ENCODE measurements at places on chromosomes 12 and 14. TPM values are rescaled to one million over a fixed set of nuclear protein-coding genes. Genes with fewer than 3 reads are reported as not detected.
A peak's percentile ranks its signal among the peaks of the same experiment; 100 is the strongest.

DNA sequence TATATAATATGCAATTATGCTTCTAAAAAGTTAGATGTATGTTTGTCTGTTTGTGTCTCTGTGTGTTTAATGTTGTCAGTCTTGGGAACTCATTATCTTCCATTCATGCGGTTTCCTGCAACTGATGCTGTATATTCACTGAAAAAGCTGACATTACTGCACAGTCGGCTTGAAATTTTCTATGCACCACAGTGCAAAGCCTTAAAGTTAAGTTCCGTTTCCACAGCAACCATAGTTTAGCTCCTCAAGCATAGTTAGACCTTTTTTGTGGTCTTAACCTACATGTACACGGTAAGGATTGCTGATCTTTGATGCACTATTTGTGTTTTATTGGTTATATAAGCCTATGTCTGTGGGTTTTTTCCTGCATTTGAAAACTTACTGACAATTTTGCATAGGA, 309.4 kb downstream of the KCNC2 start:
- H3K27ac ChIP-seq = no peak overlapping the region
- no peak overlapping the region for H3K4me3 ChIP-seq
- no peaks in the 10 kb centered on the region for H3K4me1 ChIP-seq
- no peaks in the 10 kb centered on the region for H3K36me3 ChIP-seq
- no peaks in the 10 kb centered on the region for H3K27me3 ChIP-seq
- no peak for DNase-seq

DNA sequence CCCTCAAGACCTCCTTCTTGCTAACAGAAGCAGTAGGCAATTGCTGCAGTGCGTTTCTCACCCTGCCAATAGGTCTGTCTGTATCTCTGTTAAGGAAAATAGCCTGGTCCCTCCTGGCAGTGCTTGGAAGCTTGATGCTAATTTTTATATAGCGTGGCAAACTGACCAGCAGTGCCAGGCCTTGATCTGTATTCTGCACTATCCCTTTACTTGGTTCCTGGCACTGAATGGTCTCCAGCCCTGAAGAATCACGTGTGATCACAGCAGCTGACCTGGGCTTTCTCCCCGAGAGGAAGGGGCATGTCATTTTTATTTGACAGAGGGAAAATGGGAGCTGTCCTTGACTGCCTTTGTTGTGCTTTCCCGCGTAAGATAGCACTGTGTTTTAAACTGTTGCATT, 48.7 kb upstream of the TRAF3 start:
- DNase-seq = no peak
- H3K36me3 ChIP-seq = peaks cover 64% of the 10 kb centered on the region
- no peak overlapping the region for H3K27ac ChIP-seq
- no peaks in the 10 kb centered on the region for H3K27me3 ChIP-seq
- H3K4me3 ChIP-seq = no peak overlapping the region
- H3K4me1 ChIP-seq = no peaks in the 10 kb centered on the region

NPFF gene
- not detected for total RNA-seq

GRCh38 chr12:6970096-6970527, 352 bp downstream of the PHB2 start:
- peak; percentile 28 for DNase-seq
- H3K27me3 ChIP-seq = no peaks in the 10 kb centered on the region
- H3K36me3 ChIP-seq = peaks cover 88% of the 10 kb centered on the region
- H3K27ac ChIP-seq = peak overlapping the region; percentile 91
- H3K4me3 ChIP-seq = peak overlapping the region; percentile 72
- H3K4me1 ChIP-seq = peaks cover 20% of the 10 kb centered on the region

LRRK2 gene
- 0.11 TPM for total RNA-seq

DNA sequence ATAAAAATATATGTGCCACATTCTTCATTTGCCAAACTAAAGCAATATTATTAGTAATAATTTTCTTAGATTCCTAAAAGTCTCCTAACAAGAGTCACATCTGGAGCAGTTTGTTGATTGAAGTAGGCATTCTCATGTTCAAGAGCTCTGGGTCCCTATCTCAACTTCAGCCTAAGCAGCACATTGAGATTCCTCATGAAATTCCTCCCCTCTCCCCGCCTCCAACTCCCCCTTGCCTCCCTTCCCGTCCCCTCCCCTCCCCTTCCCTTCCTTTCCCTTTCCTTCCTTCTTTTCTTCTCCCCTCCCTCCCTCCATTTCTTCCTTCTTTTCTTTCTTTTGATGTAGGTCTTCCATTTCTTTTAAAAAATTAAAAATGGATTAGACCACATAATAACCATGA, 48.7 kb upstream of the NAV3 start:
- no peak overlapping the region for H3K27ac ChIP-seq
- no peaks in the 10 kb centered on the region for H3K36me3 ChIP-seq

DNA sequence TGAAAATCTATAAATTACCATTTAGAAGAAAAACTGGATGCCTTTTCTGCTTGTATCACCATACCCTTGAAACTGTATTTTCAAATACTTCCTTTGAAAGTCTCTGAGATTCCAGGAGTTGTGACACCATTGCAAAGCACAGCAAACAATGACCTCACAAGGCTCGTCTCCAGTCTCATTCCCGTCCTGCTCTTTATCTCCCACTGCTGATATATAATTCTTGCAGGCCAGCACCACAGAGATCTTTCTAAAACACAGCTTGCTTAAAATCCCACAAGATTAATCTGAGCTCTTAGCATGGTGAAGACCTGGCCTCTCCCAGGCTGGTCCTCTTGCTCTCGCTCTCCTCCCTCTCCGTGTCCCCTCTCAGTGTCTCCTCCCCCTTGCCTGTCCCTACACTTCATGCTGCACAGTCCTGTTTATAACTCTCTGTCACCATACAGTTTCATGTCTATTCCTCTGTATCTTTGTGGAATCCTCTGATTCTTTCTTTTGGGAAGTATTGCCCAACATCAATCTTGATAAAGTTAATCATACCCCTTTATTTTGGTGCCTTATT, 51.8 kb downstream of the ZFYVE21 start:
- H3K4me1 ChIP-seq = no peaks in the 10 kb centered on the region
- no peak overlapping the region for H3K27ac ChIP-seq
- no peak for DNase-seq
- H3K27me3 ChIP-seq = no peaks in the 10 kb centered on the region

DEPDC4 gene
- total RNA-seq = 1.9 TPM

- H3K36me3 ChIP-seq = peaks cover 11% of the 10 kb centered on the region
- no peaks in the 10 kb centered on the region for H3K27me3 ChIP-seq
- no peak for DNase-seq
- H3K4me3 ChIP-seq = no peak overlapping the region
These were observed 2.8 kb upstream of the BAZ2A start for GRCh38 chr12:56632701-56633467.

Measured in SJSA1 (cell line).